Fibroblast of skin of left biceps (primary cell): ENCODE measurements at places on chromosomes 6 and 20.

DNA sequence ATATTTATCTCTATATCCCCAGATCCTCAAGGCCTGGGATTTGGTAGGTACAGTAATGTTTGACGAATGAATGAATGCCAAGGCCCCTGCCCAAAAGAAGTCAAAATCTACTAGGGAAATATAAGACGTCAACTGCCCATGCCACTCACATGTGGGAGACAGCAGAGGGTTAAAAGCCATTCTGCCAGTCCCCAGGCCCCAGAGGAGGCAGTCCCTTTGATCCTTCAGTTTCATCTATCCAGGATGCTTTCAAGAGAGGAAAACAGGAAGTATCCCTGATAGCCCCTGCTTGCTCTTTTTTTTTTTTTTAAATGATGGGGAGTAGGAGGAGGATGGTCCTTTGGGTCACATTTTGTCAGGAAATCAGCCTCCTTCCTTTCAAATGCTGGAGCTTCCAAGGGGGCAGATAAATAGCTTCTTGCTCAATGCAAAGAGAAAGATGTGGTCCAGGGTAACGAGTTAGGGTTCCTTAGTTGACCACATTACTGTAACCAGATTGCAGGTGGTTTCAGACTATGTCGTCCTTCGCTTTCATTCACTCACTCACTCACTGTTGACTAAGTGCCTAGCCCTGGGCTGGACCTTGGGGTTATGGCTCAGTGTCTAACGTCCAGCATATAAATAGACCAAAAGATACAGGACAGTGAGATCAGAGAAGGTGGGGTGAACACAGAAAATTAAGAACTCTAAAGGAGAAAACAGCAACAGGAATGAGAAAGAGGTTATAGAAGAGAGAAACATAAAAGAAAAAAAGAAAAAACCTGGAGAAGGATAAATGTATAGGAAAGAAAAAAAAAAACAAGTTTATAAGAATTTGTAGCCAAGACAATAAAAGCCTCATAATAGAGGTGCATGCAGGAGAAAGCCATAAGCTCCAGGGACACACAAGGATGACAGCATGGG, 64.6 kb upstream of the PIM1 start:
- no peak for DNase-seq

DNA sequence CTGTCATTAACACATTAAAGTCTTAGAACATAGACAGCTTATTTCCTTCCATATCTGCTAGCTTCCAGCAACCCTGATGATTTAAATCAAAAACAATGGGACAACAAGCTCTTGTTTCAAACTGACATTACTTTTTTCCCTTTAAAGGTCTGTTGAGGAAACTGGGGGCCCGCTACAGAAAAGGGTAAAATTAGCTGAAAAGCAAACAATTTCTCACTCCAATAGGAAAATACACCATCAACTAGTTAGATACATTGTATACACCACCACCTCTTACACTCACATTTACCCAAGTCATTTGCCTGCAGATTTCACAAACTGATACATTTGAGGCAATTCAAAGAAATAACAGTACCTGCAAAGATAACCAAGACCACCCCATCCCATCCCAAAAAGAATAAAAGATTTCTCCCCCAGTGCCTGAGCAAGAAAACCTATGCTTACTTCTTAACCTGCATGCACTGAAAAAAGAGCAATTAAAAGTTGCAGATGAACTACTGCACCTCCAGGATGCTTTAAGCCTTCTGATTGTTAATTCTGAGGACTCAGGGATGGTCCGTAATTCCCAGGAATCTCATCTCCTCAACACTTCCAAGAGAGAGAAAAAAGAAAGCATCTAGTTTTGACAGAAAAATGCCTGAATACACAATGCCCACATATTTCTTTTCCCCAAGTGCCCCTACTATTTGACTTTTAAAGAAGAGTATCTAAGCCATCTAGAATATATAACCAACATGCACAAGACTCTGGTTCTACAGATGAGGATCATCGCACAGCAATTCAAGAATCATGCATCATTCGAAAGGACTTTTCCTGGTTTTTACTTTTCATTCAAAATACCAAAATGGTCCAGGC, 5.6 kb downstream of the ZMYND8 start:
- DNase-seq: no peak

DNA sequence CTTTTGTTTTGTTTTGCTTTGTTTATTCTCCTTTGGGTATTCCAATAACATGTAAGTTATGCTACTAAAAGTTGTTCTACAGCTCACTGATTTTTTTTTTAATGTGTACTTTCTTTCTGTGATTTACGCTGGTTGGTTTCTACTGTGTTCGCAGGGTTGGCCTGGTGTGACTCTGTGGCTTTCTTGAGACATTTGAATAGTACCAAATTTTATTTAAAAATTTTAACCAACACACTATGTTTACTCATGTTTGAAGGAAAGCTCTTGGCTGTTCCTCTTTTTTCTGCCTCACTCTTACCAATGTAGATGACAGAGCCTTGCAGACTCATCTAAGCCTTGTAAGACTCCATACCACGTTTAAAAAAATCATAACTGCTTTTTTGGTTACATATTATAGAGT, 1784.9 kb upstream of the DEFB115 start:
- DNase-seq: no peak

DNA sequence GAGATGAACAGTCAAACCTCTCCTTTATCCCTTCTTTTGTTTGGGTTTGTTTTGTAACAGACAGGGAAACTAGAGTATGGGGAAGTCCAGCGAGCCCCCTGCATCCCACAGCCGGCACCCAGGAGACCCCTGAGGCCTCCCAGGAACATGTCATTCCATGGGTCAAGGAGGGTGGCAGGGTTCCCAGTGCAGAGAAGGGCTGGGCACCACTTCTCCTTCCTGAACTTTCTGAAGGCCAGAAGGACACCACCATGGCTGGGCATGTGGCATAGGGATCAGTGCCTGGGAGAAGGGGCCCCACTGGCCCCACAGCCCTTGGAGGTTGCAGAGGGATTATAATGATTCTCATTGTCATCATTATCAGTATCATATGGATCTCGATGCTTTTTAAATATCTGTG, 13.9 kb upstream of the CST7 start:
- no peak for DNase-seq

- DNase-seq: no peak
Measured at GRCh38 chr20:23570178-23570760, 2.0 kb upstream of the CST9L start.

- DNase-seq: no peak
Measured at GRCh38 chr20:36988494-36988966, 37.0 kb upstream of the SAMHD1 start.

DNA sequence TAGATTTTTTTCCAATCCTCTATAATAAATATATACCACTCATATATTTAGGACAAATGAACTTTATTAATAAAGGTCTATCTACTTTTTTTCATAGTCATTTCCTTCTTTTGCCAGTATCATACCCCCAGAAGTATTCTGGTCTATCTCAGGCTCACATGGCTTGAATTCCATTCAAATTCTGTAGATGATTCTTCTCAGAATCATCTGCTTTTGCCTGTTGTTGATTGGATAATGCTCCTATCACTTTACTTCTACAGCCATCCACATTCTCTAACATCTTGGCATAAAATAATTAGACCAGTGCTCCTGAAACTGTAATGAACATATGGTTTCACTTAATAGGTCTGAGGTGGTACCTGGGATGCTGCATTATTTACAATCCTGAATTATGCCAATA, 121.2 kb downstream of the GFRAL start:
- DNase-seq: no peak

DNA sequence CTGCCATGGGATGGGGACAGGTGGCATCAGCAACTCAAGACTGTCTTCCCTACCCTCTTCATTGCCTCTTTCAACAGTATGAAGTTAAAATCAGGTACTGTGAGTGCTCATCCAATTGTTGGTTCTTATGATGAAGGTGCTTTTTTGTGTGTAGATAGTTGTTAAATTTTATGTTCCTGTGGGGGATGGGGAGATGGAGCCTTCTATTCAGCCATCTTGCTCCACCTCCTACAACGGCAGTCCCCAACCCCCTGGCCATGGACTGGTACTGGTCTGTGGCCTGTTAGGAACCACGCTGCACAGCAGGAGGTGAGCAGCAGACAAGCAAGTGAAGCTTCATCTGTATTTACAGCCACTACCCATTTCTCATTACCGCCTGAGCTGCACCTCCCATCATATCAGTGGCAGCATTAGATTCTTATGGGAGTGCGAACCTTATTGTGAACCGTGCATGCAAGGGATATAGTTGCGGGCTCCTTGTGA, 47.8 kb upstream of the TOP1 start:
- no peak for DNase-seq

DNA sequence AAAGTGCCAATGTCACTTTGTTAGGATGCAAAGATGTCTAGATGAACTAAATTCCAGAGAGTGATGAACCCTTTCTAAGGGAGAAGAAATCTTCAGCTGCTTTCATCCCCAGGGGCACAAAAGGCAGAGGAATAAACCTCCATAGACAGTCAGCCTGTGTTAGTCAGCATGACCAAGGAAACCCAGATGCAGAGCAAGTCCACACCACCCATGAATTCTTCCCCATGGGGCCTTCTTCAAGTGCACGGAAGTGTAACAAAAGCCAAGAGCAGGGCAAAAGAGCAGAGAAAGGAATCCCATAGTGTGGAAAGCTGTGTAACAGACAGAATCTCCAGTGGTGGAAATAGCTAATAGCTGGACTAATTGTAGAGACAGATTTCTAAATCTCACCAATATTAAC, 50.0 kb downstream of the DCDC2 start:
- no peak for DNase-seq
